A549 treated with ZK216348 at 1 μM for 4 hours (cell line): ENCODE measurements at places on chromosomes 7 and 10. TPM values are rescaled to one million over a fixed set of nuclear protein-coding genes. Genes with fewer than 3 reads are reported as not detected.

TFAM gene
- total RNA-seq: 56.5 to 105 TPM (median 69.7 TPM) in 5 replicates

ZNF736 gene
- 0.03 TPM in 1 of 5 replicates, not detected in the others for total RNA-seq

GNG11 gene
- total RNA-seq: 24.2 to 39.8 TPM (median 33.9 TPM) in 5 replicates

OR9A2 gene
- not detected in 5 replicates for total RNA-seq

CALML3 gene
- not detected in 5 replicates for total RNA-seq

HK1 gene
- 37.5 to 44.1 TPM (median 40.7 TPM) in 5 replicates for total RNA-seq

AGR2 gene
- 104 to 176 TPM (median 152 TPM) in 5 replicates for total RNA-seq

FAM200A gene
- 4.2 to 6.9 TPM (median 6.8 TPM) in 5 replicates for total RNA-seq

LIPK gene
- not detected in 5 replicates for total RNA-seq

ZNF488 gene
- total RNA-seq: 10.8 to 15.7 TPM (median 13.8 TPM) in 5 replicates

LRRC18 gene
- not detected in 5 replicates for total RNA-seq

CDC14C gene
- total RNA-seq: not detected in 5 replicates

RNF148 gene
- not detected in 5 replicates for total RNA-seq

CPVL gene
- 0.20 to 0.86 TPM (median 0.41 TPM) in 4 of 5 replicates, not detected in the other for total RNA-seq

STEAP4 gene
- not detected in 5 replicates for total RNA-seq

GIMAP7 gene
- not detected in 5 replicates for total RNA-seq

EBF3 gene
- 0.11 to 0.20 TPM (median 0.14 TPM) in 5 replicates for total RNA-seq

TLX1 gene
- total RNA-seq: not detected in 5 replicates

ACTR3C gene
- not detected in 5 replicates for total RNA-seq

CHST3 gene
- total RNA-seq: 31.8 to 48.4 TPM (median 41.8 TPM) in 5 replicates

ADAP1 gene
- 2.3 to 6.6 TPM (median 5.0 TPM) in 5 replicates for total RNA-seq

GPER1 gene
- 0.39 to 0.95 TPM (median 0.86 TPM) in 5 replicates for total RNA-seq

KLF14 gene
- total RNA-seq: not detected in 5 replicates

ENO4 gene
- total RNA-seq: 0.16 to 0.74 TPM (median 0.38 TPM) in 5 replicates

EPO gene
- not detected in 5 replicates for total RNA-seq

ADD3 gene
- 4.5 to 7.3 TPM (median 5.3 TPM) in 5 replicates for total RNA-seq

CRTAC1 gene
- 1.0 to 1.4 TPM (median 1.2 TPM) in 5 replicates for total RNA-seq

GIMAP6 gene
- total RNA-seq: not detected in 5 replicates

LRIT1 gene
- total RNA-seq: not detected in 5 replicates

PIK3CG gene
- total RNA-seq: not detected in 5 replicates

ZNF425 gene
- total RNA-seq: 1.3 to 1.9 TPM (median 1.5 TPM) in 5 replicates

SLC39A12 gene
- not detected in 5 replicates for total RNA-seq

MYL10 gene
- not detected in 5 replicates for total RNA-seq
